A172 (cell line): ENCODE measurements at places on chromosomes 7 and 10. TPM values are rescaled to one million over a fixed set of nuclear protein-coding genes. Genes with fewer than 3 reads are reported as not detected.
A peak's percentile ranks its signal among the peaks of the same experiment; 100 is the strongest.

The SPDYE16 gene
- total RNA-seq = not detected in 2 replicates

The HUS1 gene
- 50.0 and 67.9 TPM in 2 replicates for total RNA-seq

The LRRD1 gene
- not detected in 2 replicates for total RNA-seq

The CHN2 gene
- total RNA-seq = 2.3 and 5.5 TPM in 2 replicates

GRCh38 chr7:27152816-27153442, 546 bp upstream of the HOXA3 start:
- no peak for DNase-seq

DNA sequence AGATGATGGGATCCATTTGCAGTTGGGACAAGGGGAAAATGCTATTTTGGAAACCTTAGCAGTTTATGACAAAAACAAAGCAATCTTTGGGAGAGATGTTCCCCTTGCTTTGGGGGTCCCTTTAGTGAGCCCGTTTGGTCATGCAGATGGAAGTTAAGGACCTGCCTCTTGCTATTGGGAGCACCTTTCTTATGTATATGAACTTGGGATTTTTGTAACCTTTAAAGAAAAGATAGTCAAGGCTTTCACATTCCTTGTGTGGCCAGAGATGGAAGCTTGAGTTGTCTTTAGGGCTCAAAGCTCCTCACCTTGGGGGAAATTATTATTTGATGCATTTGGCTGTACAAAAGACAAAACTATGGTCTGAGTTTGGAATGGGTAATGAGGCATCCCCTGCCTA, 179.0 kb upstream of the PLPP4 start:
- no peak for DNase-seq

DNA sequence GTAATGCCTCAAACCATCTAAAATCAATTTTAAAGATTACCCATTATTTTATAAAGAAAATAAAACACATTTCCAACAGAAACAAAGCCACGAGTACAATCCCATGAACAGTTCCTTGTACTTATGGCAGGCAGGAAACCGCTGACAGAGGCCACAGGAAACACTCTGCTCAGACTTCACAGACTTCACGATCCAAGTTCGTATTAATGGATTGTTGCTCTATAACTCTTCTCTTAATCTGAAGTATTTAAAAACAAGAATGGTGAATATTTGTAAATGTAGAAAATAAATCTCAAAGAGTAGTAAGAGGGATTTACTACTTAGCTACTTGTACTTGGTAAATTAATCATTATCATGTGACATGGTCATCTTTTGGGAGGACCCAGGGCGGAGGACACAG, 78.3 kb downstream of the SNX10 start:
- DNase-seq = no peak

- no peak for DNase-seq
Observed at GRCh38 chr10:104835422-104835821, 194.3 kb downstream of the SORCS3 start.

DNA sequence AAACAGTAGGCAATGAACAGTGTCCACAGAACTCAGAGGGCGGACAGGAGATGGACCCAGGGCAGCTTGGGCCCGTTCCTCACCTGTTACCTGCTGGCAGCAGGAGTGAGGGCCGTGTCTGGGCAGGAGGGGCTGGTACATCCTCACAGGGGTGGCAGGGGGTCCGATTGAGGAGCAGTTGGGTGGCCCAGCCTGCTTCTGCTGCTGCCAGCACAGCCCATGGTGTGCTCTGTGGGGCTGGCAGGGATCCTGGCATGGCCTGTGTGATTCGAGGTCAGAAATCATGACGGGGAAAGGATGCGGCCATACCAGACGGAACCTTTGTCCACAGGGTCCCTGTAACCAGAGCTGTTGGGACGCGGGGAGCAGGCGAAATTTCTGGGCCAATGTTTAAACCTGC, 49.6 kb downstream of the INPP5A start:
- no peak for DNase-seq

DNA sequence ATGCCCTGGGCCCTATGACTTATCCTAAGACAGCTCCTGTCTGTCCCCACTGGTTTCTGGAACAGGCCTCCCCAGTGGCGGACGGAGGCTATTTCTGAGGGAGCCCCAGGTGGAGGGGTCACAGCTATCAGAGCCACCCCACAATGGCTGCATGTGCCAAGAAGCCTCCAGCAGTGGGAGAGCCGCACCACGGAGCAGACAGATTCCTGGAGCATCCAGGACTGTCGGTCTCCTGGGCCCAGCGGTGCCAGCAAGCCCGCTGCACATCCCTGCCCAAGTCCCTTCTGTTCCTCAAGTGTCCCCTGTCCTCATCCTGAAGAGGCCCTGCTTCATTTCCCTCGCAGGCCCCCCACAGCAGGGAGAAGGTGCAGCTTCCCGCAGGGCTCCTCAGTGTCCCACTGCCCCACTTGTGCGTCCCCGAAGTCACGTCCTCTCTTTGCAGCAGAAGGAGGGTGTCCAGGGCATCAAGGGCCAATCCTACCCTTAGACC, 193.0 kb upstream of the SHH start:
- no peak for DNase-seq

DNA sequence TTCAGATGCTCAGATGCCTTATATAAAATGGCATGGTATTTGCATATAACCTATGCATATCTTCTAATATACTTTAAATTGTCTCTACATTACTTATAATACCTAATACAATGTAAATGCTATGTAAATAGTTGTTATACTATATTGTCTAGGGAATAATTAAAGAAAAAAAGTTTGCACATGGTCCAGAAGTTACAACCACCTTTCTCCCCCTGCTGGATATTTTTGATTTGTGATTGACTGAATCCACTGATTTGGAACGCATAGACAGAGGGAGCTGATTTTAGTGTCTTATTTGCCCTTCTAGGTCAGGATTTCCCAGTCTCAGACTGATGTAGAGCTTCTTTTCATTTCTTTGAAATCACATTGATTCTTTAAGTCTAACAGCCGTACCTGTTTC, 31.8 kb downstream of the MDFIC start:
- no peak for DNase-seq

- peak; percentile 69 for DNase-seq
Observed at GRCh38 chr7:115099906-115100305, 178.0 kb downstream of the MDFIC start.
